ENCODE measurements at places on chromosomes 16 and 17.

GRCh38 chr17:32331243-32332040 lies 10.5 kb downstream of the C17orf75 start:
- no peak for DNase-seq

DNA sequence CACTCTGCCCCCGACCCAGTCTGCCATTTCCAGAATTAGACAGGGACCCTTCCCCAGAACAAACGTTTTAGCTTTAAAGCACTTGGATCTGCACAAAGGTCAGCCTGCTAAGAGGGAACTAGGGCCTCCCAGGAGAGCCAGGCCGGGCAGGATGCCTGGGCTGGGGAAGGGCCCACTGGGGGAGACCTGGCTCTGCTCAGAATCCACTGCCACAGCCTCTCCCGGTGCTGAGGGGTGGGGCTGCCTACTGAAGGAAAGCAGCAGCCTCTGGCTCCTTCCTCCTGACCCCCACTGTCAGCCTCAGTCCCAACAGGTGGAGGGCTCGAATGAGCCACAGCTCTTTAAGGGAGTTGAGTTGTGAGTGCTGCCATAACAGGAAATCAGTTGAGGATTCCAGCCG lies 1.7 kb downstream of the YBX2 start:
- no peak for DNase-seq

DNA sequence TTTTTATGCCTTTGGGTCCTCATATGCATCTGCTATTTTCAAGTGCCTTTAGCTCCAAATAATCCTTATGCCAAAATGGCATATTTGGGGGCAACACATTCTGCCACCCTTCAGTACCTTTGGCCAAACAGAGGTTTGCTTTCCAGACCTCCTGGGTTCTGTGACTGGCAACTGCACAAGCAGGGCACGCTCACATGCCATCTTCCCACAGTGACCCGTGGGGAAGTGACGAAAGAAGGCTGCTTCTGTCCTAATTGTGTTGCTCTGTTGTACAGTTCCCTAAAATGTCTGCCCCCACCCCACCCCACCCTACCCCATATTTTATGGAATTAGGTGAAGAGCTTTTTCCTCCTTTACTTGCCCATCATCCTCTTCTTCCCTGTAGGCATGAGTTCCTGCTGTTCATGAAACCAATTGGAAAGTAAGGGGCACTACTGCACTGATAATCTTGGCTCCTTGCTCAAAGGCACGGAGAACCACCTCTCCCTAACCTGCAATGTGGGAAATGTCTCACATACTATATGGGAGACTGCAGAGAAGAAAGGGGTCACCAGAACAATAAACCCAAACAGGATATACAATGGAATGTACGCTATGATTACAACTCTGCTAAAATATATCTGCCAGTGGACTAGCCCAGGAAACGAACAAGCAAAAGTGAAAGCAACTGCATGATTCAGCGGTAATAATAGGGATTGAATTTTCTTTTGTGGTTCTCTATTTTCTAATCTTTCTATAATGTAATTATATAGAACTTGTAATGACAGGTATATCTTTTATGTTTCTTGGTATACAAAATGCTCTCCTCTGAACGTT lies 3.3 kb upstream of the SLFN12L start:
- DNase-seq: peak; percentile 9

- no peak for DNase-seq
Measured at GRCh38 chr17:28372203-28372944, 880 bp downstream of the SARM1 start.

DNA sequence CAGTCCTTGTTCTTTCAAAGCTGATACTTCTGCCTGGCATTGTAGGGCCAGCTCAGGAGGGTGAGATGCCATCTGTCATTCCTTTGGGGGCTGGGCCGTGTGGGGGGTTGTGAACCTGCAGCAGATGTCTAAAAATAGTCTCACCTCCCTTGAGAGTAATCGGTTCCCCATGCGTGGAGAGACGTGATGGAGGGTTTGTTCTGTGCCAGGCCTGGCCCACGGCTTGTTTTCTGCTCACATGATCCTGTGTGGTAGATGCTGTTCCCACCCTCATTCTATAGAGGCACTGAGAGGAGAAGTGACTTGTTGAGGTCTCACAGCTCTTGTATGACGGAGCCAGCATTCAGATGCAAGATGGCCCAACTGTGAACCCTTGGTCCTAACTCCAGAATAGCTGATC lies 4.6 kb downstream of the IRF8 start:
- no peak for DNase-seq

- no peak for DNase-seq
Measured at GRCh38 chr16:86899757-86900156, 321.4 kb downstream of the FOXL1 start.

DNA sequence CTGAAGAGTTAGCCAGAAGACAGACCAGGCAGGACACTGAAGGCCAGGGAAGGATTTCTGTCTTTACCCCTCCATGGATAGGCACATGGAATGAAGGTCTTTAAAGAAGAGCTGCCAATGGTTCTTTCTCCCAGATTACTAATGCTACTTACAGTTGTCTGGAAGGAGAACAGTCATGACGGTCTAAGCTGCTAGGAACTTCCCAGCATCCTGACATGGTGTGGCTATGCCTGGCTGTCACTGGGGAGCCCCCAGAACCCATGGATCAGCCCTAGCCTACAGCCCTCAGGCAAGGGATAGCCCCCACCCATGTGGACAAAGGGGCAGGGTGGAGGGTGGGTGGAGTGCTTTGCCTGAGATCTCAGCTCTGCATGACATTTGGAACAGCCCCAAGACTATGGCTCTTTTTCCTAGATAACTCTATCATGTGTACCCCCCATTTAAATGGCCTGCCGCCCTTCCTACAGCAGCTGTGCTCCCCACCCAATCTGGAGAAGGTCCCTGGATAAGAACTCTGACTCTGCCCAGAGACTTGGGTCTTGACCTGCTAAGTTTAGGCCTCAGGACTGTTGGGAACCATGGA lies 9.2 kb upstream of the KAT7 start:
- DNase-seq: no peak

- DNase-seq: no peak
Measured at GRCh38 chr17:50280068-50280467, 5.8 kb downstream of the TMEM92 start.

DNA sequence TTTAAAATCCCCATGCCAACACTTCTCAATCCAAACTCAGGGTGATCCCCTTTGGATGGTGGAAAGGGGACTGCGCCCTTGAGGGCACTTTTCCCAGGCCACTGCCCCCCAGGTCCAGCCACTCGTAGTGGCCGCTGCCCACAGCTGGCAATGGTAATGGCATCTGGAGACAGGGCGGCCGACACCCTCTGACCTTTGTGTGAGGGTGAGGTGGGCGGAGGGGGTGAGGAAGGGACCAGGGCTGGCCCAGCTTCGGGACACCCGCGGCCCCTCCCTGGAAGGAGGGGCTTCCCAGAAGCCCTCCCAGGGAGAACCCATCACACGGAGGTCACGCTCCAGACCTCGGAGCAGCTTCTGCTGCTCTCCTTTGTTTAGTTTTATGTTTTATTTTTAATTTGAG lies 289.7 kb downstream of the FOXL1 start:
- DNase-seq: no peak

- DNase-seq: no peak
Measured at GRCh38 chr16:70697594-70698170, 11.8 kb upstream of the MTSS2 start.

DNA sequence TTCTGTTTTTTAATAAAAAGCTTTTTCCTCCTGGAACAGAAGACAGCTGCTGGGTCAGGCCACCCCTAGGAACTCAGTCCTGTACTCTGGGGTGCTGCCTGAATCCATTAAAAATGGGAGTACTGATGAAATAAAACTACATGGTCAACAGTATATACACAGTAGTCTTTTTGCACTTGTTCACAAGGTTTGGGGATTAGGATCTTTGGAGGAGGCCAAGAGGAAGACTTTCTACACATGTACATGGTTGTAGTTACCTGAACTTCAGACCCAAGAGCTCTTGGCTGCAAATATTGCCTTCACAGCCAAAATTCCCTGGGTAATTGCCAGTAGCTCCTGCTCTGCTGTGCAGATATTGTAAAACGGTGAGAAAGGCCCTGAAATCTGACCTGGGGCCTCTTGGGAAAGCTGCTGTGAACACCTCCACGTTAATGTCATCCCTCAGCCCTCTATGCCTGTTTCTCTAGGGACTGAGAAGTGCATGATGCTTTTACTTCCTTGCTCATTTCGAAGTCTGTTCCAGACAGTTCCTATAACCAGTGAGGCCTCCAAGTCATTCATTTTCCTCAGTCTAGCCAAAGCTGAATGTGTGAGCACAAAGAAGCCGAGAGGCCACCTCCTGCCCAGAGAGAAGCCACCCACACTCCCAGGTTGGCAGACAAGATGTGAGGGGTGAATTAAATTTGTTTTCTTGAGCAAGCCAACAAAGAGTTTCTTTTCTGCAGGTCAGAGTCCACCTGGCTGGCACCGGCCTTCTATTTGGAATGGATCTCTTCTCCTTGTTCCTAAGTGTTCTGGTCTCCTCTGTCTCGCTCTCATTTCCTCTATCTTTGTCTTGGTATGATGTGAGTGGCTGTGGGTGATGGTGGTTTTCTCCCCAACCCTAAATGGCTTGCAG lies 15.9 kb downstream of the ANKRD40 start:
- no peak for DNase-seq

DNA sequence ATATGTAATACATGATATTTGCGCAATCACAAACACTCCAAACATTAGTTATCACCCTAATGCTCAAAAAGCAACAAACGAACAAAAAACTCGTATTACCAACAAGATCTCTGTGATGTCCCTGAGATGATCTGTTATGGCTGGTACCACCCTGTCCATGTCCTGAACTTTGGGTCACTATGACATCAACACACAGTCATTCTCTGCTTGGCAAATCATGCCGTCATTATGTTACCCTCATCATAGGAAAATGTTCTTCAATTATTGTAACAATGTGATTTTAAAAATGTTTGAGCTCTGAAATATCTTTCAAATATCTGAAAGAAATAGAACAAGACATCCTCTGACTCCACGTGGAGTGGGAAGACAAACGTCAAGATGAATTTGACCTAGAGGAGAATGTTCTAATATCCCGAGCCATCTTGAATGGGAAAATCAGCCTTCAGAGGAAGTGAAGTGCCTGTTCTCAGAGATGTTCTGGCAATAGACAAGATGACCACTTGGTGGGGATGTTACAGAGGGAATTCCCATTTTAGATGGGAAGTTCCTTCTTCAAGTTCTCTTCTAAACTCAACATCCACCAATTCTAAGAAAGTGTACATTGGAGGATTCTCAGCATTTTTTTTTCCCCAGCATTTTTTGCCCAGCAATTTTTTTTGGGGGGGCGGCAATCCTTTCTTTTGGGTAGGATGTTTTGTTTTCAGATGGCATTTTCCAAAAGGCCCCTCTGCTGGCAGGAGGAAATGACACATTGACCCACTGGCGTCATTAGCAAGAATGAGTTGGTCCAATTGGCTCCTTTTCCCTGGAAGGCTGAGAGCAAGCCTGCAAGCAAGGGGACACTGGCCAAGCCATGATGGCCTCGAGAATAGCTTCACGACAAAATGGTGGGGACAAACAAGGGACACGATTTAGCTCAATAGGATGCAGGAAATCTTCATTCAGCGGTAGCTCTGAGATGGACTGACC lies 3.7 kb upstream of the HSD17B2 start:
- DNase-seq: no peak

- DNase-seq: no peak
Measured at GRCh38 chr17:65394811-65395472, 166.5 kb downstream of the AXIN2 start.

DNA sequence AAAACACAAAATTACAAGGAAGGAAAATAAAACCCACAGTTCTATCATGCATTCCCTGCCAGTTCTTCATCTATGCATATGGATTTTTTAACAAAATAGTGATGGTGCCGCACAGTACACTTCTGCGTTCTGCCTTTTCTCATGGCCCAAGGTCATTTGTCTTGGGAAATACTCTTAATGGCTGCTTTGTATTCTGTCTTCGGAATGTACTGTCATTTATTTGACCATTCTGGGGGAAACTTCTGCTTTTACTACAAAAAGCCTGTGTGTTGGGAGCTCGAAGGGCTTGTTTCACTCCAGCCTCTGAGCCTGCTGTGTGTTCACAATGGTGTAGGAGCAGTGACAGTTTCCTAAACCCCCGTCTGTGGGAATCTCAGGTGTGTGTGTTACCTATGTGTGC lies 82.8 kb upstream of the SEC14L1 start:
- DNase-seq: no peak

- no peak for DNase-seq
Measured at GRCh38 chr16:57878586-57878985, 76.3 kb upstream of the KIFC3 start.

DNA sequence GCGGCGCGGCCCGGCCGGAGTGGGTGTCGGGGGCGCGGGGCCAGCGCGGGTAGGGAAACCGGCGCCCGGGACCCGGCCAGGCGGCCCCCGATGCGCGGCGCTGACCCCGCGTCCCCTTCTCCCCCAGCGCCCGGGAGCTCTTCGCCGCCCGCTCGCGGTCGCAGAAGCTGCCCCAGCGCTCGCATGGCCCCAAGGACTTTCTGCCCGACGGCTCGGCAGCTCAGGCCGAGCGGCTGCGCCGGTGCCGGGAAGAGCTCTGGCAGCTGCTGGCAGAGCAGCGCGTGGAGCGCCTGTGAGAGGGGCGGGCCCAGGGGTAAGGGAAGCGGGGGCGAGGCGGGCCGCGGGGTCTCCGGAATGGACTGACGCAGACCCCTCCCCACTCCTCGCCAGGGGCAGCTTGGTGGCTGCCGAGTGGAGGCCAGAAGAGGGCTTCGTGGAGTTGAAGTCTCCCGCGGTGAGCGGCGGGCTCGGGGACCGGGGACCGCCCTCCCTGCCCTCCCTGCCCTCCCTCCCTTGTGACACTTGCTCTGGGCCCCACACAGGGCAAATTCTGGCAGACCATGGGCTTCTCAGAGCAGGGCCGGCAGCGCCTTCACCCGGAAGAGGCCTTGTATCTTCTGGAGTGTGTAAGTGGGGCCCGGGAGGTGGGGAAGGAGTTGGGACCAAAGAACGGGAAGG lies 430 bp downstream of the TSEN54 start:
- DNase-seq: no peak

DNA sequence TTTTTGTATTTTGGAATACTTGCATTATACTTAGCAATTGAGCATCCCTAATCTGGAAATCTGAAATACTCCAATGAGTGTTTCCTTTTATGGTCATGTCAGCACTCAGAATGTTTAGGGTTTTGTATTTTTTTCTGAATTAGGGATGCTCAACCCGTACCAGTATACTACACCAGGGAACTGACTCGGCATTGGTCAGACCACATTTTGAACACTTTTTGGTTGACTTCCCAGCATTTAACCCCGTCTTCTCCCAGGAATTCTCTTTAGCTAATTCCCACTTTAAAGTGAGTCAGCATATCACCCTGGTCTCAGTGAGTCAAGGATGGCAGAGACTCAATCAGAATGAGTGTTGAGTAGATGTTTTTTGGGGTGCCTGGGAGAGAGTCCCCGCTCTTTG lies 177.9 kb downstream of the SPECC1 start:
- no peak for DNase-seq

Measured in stimulated activated CD4-positive, alpha-beta T cell treated with anti-CD3 and anti-CD28 coated beads, TNF-alpha, amount 100 ng/mL, for 1 hour (primary cell).